CD4-positive, alpha-beta T cell (primary cell): ENCODE measurements at places on chromosomes 5 and 9.

DNA sequence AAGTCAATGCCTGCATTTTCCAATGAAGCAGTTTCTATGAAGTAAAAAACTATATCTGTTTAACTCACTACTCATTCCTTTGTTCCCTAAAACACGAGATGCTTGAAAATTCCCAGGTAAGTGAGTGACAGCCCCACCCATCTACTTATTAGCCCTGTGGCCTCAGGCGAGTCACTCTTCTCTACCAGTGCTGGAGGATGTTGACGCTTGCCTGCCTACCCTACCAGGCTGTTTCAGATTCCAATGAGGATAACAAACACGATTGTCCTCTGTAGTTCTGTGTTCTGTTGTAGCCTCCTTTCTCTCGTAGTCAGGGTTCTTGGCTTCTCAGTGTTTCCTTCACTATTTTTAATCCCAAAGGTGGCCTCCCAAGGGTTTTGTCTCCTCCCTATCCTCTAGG is 388.8 kb downstream of the KDM4C start:
- DNase-seq, result no peak

DNA sequence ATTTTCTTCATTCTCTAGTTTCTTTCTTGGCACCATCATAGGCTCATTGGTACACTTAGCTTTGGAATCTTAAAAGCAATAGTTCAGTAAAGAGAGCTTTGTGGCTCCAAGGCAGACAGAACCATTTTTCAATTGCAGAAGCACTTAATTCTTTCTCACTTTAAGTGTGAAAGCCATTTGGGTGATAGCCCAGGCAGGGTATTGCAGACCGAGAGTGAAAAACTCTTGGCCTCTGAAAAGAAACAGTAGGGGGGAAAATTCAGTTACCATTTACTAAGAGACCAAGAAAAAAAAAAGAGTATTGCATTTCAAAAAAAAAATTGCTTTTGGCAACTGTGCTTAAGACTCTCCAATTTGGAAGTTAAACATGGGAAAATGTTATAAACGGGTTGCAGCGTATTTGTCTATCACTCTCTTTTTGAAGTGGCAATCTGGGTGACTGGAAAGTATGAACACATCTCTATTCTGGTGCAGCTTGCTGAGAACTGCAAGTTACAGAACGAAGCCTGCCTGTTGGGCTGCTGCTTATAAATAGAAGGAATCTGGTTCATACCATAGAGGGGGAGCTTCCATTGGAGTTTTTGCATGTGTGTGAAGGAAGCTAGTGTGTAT is 170.5 kb downstream of the TLE4 start:
- no peak for DNase-seq

- no peak for DNase-seq
These were observed 7.8 kb upstream of the ANXA1 start for GRCh38 chr9:73143711-73144328.

- DNase-seq, result peak; percentile 8
These were observed 7.1 kb downstream of the NFX1 start for GRCh38 chr9:33297432-33297831.

DNA sequence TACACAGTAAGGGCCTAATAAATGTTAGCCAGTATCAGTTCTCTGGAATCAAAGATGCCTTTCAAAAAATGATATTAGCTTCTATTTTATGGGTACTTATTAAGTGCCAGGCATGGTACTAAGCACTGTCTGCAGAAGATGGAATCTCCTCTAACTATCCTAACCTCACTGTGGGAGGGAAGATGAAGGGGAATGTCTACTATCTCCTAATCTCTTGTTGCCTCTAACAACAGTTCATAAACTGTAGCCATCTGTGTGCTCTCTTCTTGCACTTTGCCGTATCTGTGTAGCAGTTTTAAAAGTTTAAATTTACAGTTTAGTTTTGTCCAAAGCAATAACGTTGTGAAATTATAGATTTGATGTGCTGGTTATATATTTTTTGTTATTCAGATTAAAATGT is 99.6 kb upstream of the CCDC112 start:
- DNase-seq, result no peak
